ENCODE measurements at places on chromosomes 1 and 21. TPM values are rescaled to one million over a fixed set of nuclear protein-coding genes. Genes with fewer than 3 reads are reported as not detected.

Gene COL18A1
- 2.1 TPM for total RNA-seq

Gene TSPEAR
- not detected for total RNA-seq

Gene MLLT11
- 1.3 TPM for total RNA-seq

Gene HCRTR1
- total RNA-seq, result not detected

Gene PRAMEF11
- not detected for total RNA-seq

Gene AADACL4
- total RNA-seq, result not detected

Gene RASAL2
- total RNA-seq, result 62.4 TPM

Gene TRIM17
- not detected for total RNA-seq

Gene SYCP1
- not detected for total RNA-seq

Gene SLC25A34
- total RNA-seq, result 1.3 TPM

Gene GSTM1
- total RNA-seq, result not detected

Gene GJA8
- not detected for total RNA-seq

Gene UBAP2L
- 223 TPM for total RNA-seq

Gene ZBTB37
- 12.8 TPM for total RNA-seq

Gene EFHD2
- 45.1 TPM for total RNA-seq

Gene PLA2G5
- not detected for total RNA-seq

Gene FAM3B
- total RNA-seq, result not detected

Gene OR2T35
- total RNA-seq, result not detected

Gene TNN
- total RNA-seq, result not detected

Gene TOE1
- 11.1 TPM for total RNA-seq

Gene NEK2
- 33.4 TPM for total RNA-seq

Gene PADI3
- total RNA-seq, result 0.12 TPM

Gene ZNF648
- total RNA-seq, result not detected

Gene FMOD
- total RNA-seq, result not detected

Gene PEAR1
- total RNA-seq, result 8.8 TPM

Gene CTPS1
- 69.9 TPM for total RNA-seq

Gene RPE65
- total RNA-seq, result not detected
